ENCODE measurements at places on chromosomes 16 and 17. TPM values are rescaled to one million over a fixed set of nuclear protein-coding genes. Genes with fewer than 3 reads are reported as not detected.

DNA sequence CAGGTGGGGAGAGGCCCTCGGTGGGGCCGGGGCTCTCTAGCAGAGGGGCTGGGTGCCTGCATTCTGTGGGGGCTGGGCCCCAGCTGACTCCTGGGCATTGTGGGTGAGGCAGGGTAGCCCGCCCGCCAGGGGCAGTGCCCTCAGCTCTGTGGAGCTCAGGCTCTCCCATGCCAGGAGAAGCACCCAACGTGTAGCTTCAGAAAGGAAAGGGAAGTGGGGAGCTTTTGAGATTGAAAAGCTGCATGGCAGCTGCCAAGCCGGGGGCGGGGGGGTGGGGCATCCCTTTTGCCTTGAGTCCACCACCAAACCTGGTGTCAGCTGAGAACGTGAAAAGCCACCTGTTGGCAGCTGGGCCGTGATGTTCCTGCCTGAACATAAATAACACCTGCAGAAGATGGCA lies 192.1 kb upstream of the CIBAR2 start:
- ATAC-seq: no peak

DNA sequence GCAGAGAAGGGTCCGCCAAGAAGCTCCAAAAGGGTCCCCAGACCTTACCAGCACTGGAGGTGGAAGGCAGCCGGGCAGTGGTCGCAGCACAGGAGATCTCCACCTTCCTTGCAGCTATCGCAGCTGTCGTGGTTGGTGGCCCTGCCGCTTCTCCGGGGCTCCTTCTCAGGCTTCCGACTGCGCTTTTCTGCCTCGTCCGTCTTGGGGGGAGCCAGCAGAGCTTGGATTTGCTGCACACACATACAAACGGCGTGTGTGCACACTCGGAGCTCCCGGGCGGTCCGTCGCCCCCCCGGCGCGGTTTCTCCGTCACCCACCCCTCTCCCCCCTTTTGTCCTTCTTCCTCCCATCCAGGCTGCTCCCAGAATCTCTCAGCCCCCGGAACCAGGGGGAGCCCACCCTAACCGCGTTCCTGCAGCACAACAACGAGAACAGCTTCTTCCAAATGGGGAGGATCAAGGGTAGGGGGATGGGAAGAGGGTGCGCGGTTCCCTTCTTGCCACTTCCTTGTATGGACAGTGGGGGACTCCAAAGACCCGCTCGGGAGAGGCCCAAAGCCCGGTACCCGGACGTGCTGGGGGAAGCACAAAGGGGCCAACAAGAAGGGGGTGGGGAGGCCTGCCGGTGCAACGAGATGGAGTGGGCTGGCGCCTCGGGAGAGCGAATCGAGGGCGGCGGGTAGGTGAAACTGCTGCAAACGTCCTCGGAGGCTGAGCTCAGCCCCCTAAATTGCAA lies 1.1 kb downstream of the PHF12 start:
- no peak for ATAC-seq

NUBP1 gene
- total RNA-seq: 33.0 TPM

ASPA gene
- 2.0 TPM for total RNA-seq

DNA sequence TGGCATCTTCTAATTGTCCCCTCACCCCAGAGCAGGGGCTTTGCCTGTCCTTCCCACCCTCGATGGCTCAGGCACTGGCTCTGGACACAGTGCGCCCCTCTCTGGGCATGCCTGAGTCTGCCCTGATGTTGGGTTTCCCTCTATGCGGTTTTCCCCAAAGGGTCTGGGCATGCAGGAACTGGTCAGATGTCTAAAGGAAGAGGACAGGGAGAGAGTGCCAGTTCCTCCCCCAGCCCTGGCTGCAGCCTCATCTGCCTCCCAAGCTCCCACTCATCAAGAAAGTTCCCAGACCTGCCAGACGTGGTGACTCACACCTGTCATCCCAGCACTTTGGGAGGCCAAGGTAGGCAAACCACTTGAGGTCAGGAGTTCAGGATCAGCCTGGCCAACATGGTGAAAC lies 41.3 kb upstream of the PABPN1L start:
- ATAC-seq: no peak

DNA sequence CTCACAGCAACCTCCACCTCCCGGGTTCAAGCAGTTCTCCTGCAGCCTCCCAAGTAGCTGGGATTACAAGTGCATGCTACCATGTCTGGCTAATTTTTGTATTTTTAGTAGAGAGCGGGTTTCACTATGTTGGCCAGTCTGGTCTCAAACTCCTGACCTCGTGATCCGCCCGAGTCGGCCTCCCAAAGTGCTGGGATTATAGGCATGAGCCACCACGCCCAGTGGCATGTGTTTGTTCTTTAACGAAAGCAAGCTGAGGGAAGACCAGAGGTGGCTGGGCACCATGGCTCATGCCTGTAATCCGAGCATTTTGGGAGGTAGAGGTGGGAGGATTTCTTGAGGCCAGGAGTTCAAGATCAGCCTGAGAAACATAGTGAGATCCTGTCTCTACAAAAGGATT lies 18.1 kb downstream of the TNFRSF13B start:
- ATAC-seq: no peak

DNA sequence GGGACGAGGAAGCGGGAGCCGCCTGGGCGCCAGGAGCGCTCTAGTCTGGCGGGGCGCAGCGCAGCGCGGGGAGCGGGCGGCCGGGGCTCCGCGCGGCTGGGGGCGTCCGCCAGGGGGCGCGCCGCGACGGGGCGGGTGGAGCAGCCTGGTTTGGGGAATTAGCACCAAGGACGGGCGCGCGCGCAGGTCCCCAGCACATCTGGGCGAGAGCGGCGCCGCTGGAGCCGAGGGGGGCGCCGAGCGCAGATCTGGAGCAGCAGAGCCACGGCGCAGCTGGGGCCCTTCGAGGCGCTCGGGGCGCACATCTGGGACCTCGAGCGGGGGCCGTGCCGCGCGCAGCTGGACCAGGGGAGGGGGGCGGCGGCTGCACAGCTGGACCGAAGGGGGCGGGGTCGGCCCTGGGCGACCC lies at the start of gene NXPH3:
Gene NXPH3 (plus strand): TSS at position 193 of the 409 bp plus-strand sequence. CDS start 349 bp downstream, outside the sequence.
- peak; percentile 81 for ATAC-seq
